ENCODE measurements at places on chromosomes 6 and 20. TPM values are rescaled to one million over a fixed set of nuclear protein-coding genes. Genes with fewer than 3 reads are reported as not detected.

The PLEKHG1 gene
- polyA plus RNA-seq = 0.39 TPM

GRCh38 chr6:13420269-13420668 is 67.1 kb downstream of the GFOD1 start:
- DNase-seq = no peak

DNA sequence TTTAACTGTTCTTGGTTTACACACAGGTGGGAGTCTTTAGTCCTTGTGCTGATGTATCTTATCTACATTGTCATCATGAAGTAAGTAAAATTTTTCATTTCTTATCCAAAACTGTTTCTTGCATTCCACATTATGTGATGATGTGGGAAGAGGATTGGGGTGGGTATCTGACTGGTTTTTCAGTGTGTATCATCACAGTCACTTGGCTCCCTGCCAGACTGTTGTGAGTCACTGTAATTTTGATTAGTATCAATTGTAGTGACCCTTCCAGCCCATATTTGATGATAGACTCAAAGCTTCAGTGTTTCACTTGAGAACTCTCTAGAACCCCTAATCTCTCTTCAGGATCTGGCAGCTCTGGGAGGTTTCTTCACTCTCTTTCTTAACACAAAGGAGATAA is 84.5 kb upstream of the RIN2 start:
- no peak for DNase-seq

GRCh38 chr6:10957414-10957886 is 70.6 kb downstream of the SYCP2L start:
- DNase-seq = no peak

GRCh38 chr6:84372290-84372689 is 144.8 kb upstream of the CEP162 start:
- no peak for DNase-seq

The TOX2 gene
- polyA plus RNA-seq = 7.6 TPM

- DNase-seq = no peak
Observed at GRCh38 chr20:20970841-20971240, 135.3 kb downstream of the LINC00237 start.

The HLA-DOB gene
- 0.16 TPM for polyA plus RNA-seq

DNA sequence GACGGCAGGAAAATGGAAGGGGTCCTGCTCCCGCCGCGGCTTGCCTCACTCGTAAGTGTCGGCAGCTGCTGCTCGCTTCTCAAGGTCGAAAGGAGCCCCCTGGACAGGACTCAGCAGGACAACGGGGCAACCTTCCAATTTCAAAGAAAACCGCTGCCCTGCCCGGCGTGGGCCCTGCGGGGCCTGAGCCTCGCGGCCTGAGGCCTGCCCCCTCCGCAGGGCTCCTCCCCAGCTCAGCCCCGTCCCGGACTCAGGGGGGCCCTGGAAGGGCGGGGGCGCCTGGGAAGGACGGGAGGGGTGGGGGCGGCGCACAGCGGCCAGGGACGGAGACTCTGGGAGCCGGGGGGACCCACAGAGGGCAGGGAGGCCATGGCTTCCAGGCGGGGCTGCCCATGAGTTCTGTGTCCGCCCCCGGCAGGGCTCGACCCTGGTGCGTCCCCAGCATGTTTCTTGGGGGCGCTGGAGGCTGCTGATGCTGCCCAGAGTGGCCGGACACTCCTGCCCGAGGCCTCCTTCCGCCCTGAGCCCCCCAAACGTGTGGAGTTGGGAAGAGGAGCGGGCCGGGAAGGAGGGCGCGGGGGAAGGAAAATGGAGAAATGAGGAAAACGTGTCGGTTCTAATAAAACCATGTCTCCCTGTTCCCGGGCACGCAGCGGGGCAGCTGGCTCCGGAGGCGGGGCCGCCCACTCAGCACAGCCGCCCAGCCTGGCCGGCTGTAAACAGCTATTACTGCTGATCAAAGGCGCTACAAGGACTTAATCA is 114.6 kb downstream of the DLL1 start:
- DNase-seq = no peak

- DNase-seq = no peak
Observed at GRCh38 chr6:99276747-99277146, 72.7 kb downstream of the FAXC start.

The DPPA5 gene
- polyA plus RNA-seq = not detected

GRCh38 chr20:38460040-38460623 is 12.5 kb upstream of the RALGAPB start:
- no peak for DNase-seq

GRCh38 chr20:14512839-14513238 is 175.4 kb upstream of the FLRT3 start:
- no peak for DNase-seq

DNA sequence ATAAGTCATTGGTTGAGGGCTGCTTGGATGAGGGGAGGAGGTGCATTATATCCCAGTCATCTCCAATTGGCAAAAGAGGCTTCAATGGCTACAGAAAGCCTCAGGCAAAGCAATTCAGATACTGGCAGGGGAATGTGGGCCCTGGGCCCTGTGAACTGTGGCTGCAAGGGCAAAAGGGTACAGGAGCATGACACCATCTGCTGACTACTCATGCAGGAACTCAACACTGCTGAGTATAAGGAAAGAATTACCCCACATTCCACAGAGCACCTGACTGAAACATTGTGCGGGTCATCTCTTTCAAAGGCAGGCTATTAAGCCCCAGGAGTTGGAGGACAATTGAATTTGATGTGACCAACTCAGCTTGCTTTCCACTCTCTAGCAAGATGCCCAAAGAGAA is 92.1 kb upstream of the SPTLC3 start:
- DNase-seq = no peak

DNA sequence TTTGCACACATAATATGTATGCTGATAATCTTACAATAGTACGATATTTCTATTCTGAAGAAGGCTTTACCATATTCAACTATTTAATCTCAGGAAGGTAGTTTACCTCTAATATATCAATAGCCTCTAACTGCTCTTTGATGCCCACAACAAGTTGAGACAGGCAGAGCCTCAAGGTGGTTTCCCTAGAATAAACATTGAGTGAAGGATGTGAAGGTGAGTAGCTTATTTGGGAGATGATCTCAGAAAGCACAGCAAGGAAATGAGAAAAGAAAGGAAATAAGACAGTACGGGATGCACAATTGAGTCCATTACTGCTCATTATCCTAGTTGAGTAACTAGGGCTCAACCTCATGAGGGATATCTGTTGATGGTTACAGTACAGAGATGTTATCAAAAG is 638.4 kb downstream of the MAFB start:
- DNase-seq = no peak

- DNase-seq = no peak
Observed at GRCh38 chr6:11595903-11596302, 58.4 kb downstream of the TMEM170B start.

GRCh38 chr6:63589952-63590411 is 17.7 kb downstream of the LOC128125822 start:
- DNase-seq = no peak

The AGER gene
- polyA plus RNA-seq = 2.6 TPM

GRCh38 chr20:52312132-52312729 is 120.7 kb upstream of the ZFP64 start:
- no peak for DNase-seq

The EYS gene
- polyA plus RNA-seq = 0.04 TPM

DNA sequence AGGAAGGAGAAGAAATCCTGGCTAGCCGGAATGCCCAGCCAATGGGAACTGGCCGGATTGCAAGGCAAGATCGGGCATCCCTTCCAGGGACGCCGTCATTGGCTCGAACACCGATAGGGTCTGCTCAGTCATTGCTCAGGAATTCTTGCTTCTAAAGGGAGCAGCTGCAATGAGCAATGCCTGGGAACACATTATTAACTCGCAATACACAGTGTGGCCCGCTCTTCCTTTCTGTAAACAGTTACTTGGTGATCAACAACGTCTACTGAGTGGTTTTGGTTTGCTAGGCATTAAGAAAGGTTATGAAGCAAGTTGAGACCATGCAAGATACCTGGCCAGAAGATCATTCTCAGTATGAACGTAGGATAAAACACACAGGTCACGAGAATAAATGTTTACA is 165.4 kb upstream of the CITED2 start:
- DNase-seq = peak; percentile 86

GRCh38 chr6:131717836-131718542 is 7.2 kb upstream of the CTAGE9 start:
- DNase-seq = no peak

DNA sequence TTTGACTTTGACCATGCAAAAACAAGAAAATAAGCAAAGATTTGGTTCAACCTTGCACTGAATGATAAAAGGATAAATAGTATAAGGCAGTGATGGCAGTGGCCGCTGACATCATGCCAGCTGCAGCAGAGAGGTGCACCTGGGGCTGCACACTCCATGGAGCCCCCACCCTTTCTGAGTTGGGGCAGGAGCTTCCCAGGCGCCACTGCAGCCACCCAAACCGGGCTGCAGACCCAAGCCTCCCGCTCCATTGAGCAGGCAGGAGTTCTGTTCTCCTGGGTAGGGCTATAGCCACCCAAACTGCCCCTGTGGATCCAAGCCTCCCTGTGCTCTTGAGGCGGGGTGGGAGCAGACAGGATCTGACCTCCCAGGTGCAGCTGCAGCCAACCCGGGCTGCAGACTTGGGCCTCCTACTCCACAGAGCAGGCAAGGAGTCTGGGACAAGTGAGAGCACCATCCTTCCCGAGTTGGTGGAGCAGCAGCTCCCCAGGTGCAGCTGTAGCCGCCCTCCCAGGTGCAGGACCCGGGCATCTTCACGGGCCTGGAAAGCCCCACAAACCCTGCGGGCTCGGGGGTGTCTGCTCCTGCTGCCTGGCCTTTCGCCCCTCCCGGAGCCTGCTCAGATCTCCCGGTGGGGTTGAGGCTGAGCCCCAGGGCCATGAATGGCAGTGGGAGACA is 537.9 kb downstream of the TENT5A start:
- DNase-seq = no peak

GRCh38 chr20:34260208-34260942 is 19.2 kb downstream of the ASIP start:
- no peak for DNase-seq

The DNMT3B gene
- 1.3 TPM for polyA plus RNA-seq

GRCh38 chr6:64310214-64310613 is 674.6 kb downstream of the PHF3 start:
- no peak for DNase-seq

DNA sequence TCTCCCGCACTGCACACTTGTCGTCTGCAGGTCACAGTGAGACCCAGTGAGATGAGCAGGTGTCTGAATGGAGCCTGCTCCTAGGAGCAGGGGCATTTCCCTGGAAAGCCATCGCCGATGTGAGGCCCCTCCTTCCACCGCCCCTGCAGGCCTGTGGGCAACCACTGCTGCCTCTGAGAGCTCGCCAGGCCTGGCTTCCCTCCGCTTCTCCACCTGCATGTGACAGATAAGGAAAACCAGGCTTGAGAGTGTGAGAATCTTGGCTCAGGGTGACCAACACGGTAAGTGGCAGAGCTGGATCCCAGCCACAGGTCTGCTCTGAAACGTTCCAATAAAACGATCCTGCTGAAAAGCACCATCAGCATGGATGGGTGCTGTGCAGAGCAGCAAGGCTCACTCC is 332.8 kb downstream of the CDH4 start:
- DNase-seq = no peak

The TRAPPC3L gene
- polyA plus RNA-seq = 0.17 TPM

DNA sequence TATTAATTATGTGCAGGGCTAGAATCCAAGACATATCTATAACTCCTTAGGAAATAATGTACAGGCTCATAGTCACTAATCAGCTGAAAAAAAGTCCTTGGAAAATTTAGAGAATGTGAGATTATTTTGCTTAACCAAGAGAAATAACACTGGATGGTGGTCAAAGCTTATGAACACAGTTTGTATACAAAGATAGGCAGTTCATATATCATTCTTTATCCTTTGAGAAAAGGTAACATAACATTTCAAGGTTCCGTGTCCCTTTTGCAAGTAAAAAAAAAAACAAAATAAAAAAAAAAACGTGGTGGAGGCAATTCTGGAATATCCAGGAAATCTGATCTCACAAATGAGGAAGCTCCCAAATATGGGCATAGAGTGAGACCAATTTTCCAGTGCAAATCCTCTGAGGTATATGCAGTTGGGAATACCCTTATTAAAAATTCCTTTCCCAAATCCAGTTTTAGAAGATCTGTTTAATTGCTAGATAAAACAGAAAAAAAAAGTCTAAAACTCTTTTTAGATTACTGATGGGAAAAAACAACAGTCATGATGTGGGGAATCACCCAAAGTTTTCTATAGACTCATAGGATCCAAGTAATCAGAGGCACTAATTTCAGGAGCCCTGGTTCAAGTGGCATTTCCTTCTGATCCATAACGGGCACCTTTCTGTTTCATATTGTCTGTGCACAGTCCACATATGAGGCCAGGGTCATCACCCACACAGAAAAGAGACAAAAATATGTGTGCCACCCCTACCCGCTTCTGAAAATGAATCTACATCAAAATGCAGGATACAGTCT is 17.7 kb upstream of the TNFAIP3 start:
- DNase-seq = no peak

- DNase-seq = no peak
Observed at GRCh38 chr6:16570946-16571345, 190.3 kb downstream of the ATXN1 start.

DNA sequence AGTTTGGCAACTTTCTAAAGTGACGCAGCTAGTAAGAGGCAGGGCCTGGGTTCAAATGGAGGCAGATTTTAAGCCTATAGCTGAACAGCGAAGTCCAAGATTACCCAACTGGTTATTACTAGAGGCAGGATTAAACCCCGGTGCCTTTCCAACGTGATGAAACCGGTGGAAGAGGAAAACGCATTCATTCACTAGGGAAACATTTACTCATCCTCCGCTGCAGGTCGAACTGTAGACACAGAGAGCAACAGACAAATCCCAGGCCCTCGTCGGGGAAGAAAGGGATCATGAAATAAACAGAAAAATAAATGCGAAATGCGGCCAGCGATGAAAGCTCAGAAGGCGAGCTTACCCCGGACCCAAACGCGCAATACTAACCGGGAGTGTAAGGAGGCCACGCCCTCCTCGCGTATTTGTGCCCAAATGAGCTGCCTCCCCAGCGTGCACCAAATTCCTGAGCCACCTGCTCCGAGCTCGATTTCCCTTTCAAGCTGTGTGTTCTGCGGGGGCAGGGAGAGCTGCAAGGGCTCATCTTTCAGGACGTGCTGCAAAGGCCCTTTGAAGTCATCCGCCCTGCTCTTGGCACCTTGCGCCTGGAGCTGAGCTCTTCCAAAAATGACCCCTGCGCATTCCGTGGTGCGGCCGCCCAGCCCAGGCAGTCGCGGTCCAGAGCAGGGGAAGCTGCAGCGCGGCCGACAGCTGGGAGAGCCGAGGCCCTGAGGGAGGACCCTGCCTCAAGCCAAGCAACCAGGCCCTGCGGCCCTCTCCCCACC is 46.9 kb downstream of the PDYN start:
- no peak for DNase-seq

DNA sequence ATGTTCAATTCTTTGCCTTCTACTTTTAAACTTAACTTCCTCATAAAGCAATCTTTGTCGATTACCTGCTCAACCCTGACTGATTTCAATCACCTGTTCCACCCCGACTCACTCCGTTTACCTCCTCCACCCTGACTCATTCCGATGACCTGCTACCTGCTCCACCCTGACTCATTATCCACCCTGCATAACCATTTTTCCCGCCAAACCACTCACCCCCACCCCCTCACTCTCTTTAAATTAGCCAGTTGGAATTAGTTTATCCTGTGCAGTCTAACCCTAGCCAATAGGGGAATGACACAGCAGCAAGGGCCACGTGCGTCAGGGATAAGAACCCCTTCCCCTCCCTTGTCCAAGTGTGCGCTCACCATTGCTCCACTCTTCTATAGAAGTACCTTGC is 56.7 kb upstream of the MRAP2 start:
- no peak for DNase-seq
